Camera-type eye (tissue), 1 donor: ENCODE measurements at places on chromosomes 6 and 20. TPM values are rescaled to one million over a fixed set of nuclear protein-coding genes. Genes with fewer than 3 reads are reported as not detected.

GLP1R gene
- total RNA-seq, result 0.88 TPM

GZF1 gene
- total RNA-seq, result 22.3 TPM

ERVFRD-1 gene
- not detected for total RNA-seq

BNIP5 gene
- total RNA-seq, result 0.11 TPM

MYL9 gene
- 15.0 TPM for total RNA-seq

CAP2 gene
- total RNA-seq, result 17.6 TPM

OR2H1 gene
- not detected for total RNA-seq

LY6G6C gene
- total RNA-seq, result not detected

SLC26A8 gene
- total RNA-seq, result 1.4 TPM

CYP24A1 gene
- total RNA-seq, result 0.38 TPM

FOXA2 gene
- not detected for total RNA-seq

SPEF1 gene
- total RNA-seq, result 1.1 TPM

ADGRF4 gene
- 0.33 TPM for total RNA-seq

FAM83B gene
- total RNA-seq, result 4.5 TPM

HTR1E gene
- total RNA-seq, result 0.33 TPM

NKAIN4 gene
- total RNA-seq, result 24.6 TPM

MRPS10 gene
- total RNA-seq, result 46.5 TPM

DDAH2 gene
- total RNA-seq, result 108 TPM

TP53TG5 gene
- total RNA-seq, result not detected

STX11 gene
- total RNA-seq, result 2.2 TPM

BPIFA1 gene
- total RNA-seq, result not detected

SLC35B3 gene
- 20.1 TPM for total RNA-seq
